Activated CD8-positive, alpha-beta memory T cell treated with anti-CD3 and anti-CD28 coated beads, Interleukin-2, amount 10 ng/mL, durations not matched to agents 7 days and 5 days (primary cell): ENCODE measurements at places on chromosomes 5 and 9. TPM values are rescaled to one million over a fixed set of nuclear protein-coding genes. Genes with fewer than 3 reads are reported as not detected.

Gene MLANA
- total RNA-seq: not detected

Gene PLPP7
- total RNA-seq: not detected

Gene GBGT1
- 5.7 TPM for total RNA-seq

Gene REEP2
- total RNA-seq: 1.7 TPM

Gene IL5
- total RNA-seq: 0.35 TPM

Gene PPIC
- not detected for total RNA-seq

Gene PCDHB8
- total RNA-seq: not detected

Gene IQGAP2
- 118 TPM for total RNA-seq

Gene HNRNPH1
- 811 TPM for total RNA-seq

Gene FIBCD1
- total RNA-seq: not detected

Gene GPR150
- 0.58 TPM for total RNA-seq

Gene CSNK1G3
- total RNA-seq: 33.4 TPM

Gene TERT
- 0.82 TPM for total RNA-seq

Gene COL23A1
- total RNA-seq: 0.18 TPM

Gene AHRR
- 56.8 TPM for total RNA-seq

Gene MCTP1
- total RNA-seq: not detected

Gene CTXN3
- total RNA-seq: not detected

Gene SLIT3
- 0.09 TPM for total RNA-seq

Gene DIMT1
- 36.0 TPM for total RNA-seq

Gene PCDHB4
- total RNA-seq: not detected

Gene PCDHA7
- not detected for total RNA-seq

Gene TMEM171
- not detected for total RNA-seq

Gene SMAD5
- 16.8 TPM for total RNA-seq

Gene PCDHB6
- not detected for total RNA-seq

Gene CORO2A
- 6.2 TPM for total RNA-seq

Gene OR13C4
- total RNA-seq: not detected

Gene PAEP
- not detected for total RNA-seq

Gene PRLR
- total RNA-seq: 0.14 TPM

Gene KCNV2
- not detected for total RNA-seq

Gene NUDT12
- total RNA-seq: 1.1 TPM

Gene GRXCR2
- not detected for total RNA-seq

Gene FKTN
- total RNA-seq: 11.8 TPM

Gene DBH
- not detected for total RNA-seq

Gene SPATA31D3
- not detected for total RNA-seq

Gene NR5A1
- total RNA-seq: not detected

Gene CDKN2B-AS1
- 3.4 TPM for total RNA-seq

Gene SPINK6
- total RNA-seq: not detected

Gene OBP2B
- not detected for total RNA-seq

Gene DCTN3
- total RNA-seq: 106 TPM

Gene TXNDC8
- not detected for total RNA-seq

Gene FBLL1
- not detected for total RNA-seq

Gene CYSRT1
- total RNA-seq: 0.53 TPM

Gene GARIN3
- total RNA-seq: not detected

Gene DMRT2
- not detected for total RNA-seq

Gene PCDHGA2
- total RNA-seq: not detected

Gene SPAAR
- not detected for total RNA-seq

Gene FBXL7
- not detected for total RNA-seq

Gene NIPAL4
- 0.37 TPM for total RNA-seq

Gene CCDC180
- total RNA-seq: 4.6 TPM

Gene NEUROG1
- not detected for total RNA-seq

Gene TSSK1B
- not detected for total RNA-seq

Gene GABRA1
- total RNA-seq: not detected

Gene PCDHGB7
- total RNA-seq: not detected

Gene ARSB
- total RNA-seq: 13.0 TPM
